Fibroblast of villous mesenchyme (primary cell): ENCODE measurements at places on chromosomes 13 and 19.

DNA sequence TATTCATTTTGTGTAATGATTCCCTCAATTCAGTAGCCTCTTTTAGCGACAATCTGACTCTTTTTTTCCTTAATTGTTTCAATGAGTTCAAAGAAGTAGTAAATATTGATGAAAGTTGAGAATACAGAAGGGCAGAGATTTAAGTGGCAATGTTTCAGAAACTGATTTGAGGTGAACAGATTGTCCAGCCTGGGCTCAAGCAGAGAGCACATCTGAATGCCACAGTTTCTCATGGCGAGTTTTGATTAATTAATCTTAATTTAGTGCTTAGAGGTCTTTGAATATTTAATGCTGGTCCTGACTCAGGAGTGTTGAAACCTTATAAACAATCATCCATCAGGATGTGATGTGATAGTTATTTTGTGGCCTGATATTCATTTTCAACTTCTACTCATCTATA, 890.7 kb upstream of the SLITRK6 start:
- no peak for DNase-seq

- no peak for DNase-seq
Measured at GRCh38 chr19:31908496-31909225, 436.7 kb upstream of the ZNF507 start.

DNA sequence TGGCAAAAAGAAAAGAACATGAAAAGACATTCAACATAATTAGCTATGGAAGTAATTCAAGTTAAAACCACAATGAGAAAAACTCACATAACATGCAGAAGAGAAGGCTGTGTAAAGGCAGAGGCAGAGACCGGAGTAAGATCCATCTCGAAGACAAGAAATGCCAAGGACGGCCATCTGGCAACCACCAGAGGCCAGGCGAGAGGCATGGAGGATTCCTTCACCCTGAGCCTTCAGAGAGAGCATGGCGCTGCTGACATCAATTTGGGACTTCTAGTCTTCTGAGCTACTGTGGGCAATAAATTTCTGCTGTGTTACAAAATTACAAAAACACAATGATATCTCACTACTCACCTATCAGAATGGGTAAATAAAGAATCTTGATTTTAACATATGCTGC, 381.0 kb downstream of the TSHZ3 start:
- DNase-seq = no peak

- DNase-seq = no peak
Measured at GRCh38 chr13:96771486-96772367, 222.5 kb downstream of the OXGR1 start.

DNA sequence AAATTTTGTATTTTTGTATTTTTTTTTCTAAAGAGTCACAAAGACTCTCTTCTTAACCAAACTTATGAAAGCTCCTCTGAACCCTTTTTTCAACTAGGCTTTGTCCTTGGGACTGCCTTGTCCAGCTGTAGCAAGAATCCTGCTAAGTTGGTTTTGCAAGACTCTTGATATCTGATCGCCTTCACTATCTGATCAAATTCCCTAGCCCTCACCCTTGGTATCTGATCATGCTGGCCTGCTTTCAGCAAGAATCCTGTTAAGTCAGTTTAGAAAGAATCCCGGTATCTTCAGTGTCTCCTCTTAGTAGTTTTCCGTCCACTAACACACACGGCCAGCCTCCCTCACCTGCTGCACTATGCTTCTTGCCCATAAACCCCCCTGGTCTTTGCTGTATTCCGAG, 1.9 kb upstream of the SIGLEC5 start:
- DNase-seq = no peak

DNA sequence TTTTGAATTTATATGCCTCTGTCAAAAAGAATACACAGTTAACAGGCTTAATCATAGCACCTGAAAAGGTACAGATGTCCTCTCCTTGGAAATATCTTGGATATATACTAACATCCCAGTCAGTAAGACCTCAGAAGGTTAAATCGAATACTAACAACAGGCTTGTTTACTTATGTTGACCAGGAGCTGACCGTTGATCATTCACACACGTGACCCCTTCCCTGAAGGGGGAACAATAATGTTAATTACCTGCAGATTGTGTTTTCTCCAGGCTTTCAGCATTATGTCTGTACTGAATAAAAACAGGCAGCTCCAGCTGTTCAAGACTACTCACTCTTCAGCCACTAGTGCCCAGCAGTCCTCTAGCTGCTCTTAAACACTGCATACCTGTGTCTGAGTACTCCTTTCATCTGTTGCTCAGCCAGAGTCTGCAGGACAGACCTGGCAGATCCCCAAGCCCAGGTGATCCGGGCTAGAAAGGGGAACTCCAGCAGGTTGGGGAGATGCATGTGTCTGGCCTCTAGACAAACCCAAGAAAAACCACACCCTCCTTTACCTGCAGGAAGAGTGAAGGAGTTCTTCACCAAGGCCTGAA, 163.9 kb downstream of the RNF17 start:
- DNase-seq = no peak

- peak; percentile 28 for DNase-seq
Measured at GRCh38 chr13:29081036-29081435, 260.9 kb downstream of the MTUS2 start.

- DNase-seq = no peak
Measured at GRCh38 chr19:30278882-30279254, 93.3 kb upstream of the ZNF536 start.

GRCh38 chr19:40717880-40718773, 1.2 kb downstream of the ITPKC start:
- DNase-seq = peak; percentile 47
